ENCODE measurements at places on chromosomes 3 and 15.
A peak's percentile ranks its signal among the peaks of the same experiment; 100 is the strongest.

DNA sequence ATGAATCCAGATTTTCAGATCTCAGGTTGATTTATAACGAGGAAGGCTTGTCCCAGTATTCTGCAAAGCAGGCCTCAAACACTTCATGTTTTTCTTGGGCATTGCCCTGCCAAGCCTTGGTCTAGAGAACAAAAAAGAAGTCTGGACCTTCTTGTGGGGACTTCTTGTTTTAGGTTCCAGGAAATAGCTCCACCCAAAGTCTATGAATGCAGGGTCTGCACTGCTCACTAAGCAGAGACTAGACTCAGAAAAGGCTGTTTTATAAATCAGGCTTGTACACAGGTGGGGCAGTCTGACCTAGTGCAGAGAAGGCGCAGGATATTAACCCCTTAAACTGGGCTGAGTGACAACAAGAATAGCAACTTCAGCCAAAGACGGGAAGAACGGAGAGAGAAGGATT, 44.3 kb downstream of the GLB1 start:
- DNase-seq, result no peak

DNA sequence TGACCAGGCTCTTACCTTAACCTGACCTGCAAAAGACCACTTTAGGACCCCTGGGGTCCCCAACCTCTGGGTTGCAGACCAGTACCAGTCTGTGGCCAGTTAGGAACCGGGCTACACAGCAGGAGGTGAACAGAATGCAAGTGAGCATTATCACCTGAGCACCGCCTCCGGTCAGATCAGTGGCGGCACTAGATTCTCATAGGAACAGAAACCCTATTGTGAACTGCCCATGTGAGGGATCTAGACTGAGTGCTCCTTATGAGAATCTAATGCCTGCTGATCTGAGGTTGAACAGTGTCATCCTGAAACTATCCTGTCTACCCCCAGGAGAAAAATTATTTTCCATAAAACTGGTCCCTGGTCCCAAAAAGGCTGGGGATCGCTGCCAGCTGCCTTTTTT, 20.3 kb downstream of the CHP1 start:
- no peak for DNase-seq

GRCh38 chr15:67089217-67090193, 24.1 kb downstream of the SMAD3 start:
- DNase-seq, result peak; percentile 81

GRCh38 chr3:97265237-97266005, 451.0 kb downstream of the EPHA6 start:
- DNase-seq, result no peak

GRCh38 chr15:71801935-71802655, 8.3 kb upstream of the NR2E3 start:
- no peak for DNase-seq

DNA sequence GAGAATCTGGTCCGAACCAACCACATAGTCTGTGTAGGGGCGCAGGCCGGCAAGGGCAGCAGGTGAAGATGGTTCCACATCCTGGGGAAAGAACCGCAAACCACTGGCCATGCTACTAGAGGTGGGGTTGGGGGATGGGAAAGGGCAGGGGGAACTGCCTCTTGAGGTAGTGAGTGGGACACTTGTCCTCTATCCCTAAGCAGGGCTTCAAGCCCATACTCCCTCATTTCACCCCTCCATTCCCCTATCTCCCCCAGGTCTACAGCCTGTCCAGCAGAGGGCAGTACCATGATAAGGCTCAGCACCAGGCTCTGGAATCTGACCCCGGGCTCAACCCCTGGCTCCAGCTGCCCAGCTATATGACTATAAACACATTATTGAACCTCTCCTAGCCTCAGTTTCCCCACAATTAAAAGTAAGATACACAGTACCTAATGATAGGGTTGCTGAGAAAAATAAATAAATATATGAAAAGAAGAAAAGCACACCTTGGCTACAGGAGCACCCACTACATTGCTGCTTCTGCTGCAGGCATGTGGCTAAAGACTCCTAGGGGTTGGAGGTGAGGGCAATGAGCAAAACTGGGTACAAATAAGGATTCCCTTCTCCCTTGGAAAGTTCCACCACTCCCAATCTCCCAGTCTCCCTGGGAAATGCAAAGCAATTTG, 6.3 kb downstream of the GORASP1 start:
- DNase-seq, result peak; percentile 46

- DNase-seq, result no peak
Observed at GRCh38 chr3:155075200-155075599, 4.9 kb upstream of the MME start.

DNA sequence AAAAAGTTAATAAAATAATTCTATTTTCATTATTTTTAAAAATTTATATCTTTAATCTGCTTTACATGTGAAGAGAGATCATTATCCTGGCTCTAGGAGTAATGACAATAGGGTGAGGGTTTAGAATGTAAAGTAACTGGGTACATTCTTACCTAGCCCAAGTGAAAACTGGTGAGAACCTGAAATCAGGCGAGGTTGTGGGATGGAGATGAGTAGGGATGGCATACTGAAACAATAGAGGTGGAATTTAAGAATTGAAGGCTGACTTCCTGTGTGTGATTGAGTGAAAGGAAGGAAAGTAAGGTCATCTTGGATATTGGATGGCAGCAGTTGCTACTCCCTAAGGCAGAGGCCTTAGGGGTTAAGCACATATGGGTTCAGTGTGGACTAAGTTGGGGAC, 82.7 kb downstream of the MYRIP start:
- DNase-seq, result no peak

- no peak for DNase-seq
Observed at GRCh38 chr3:13210221-13210975, 137.2 kb upstream of the IQSEC1 start.

DNA sequence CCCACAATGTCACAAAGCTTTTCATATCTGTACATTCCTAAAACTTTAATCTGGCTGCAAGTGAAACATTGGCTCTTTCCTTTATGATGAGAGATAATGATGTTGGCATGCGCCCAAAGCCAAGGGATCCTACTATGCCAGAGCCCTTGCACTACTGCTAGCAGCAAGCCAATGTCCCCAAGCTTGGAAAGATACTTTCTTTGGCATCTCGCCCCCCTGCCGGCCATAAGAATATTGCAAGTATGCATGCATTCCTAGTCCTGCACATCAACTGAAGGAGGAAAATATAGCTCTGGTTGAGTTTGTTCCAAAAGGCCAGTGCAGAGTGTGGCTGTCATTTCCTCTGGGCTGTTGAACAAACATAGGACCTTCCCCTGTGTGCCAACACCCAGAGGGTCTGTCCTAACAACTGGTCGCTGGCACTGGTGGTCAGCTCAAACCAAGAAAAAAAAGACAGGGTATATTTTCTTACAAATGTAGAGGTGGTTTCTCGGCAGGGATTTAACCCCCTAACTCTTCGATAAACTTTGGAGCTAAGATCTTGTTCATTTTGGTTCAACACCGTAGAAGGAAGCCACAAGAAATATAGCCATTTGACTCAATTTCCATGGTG, 120.9 kb upstream of the ZBED2 start:
- DNase-seq, result peak; percentile 70

GRCh38 chr3:190481779-190482178, 32.1 kb upstream of the TMEM207 start:
- no peak for DNase-seq

DNA sequence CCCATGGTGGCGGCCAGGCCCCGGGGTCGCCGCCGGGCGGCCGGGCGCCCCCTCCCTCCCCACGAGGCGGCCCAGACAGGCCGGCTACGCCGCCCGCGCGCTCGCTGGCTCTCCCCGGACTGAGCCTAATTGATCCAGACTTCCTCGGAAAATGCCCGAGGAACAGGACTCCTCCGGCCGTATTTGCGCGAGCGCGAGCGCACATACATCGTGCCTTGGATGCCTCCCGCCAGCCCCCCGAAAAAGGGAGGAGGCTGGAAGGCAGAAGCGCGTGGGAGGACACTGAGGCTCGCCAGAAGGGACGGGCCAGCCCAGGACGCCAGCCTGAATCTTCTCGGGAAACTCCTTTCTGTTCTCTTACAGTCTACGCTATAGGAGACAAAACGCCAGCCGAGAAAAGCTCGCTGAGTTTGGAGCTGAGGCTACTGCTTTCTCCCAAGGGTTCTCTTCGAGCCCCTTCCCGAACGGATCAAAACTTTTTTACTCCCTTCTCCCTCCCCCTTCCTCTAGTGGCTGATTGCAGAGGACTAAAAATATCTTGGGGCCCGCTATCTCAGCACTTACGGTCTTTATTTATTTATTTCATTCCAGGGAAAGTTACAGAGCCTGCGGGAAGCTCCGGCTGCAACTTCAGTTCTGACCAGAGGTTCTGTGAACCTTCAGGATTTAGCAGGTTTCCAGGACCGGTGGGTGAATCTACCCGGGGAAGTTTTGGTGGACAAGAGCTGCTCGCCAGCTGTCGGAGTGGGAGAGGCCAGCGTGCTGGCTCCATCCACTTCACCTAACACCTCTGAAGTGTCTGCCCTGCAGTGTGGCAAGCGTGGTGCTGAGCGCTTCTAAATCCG, at the start of gene PDZRN3:
TSS of gene PDZRN3 (minus strand) at position 121 of the 845 bp plus-strand sequence.
- DNase-seq, result peak; percentile 86

DNA sequence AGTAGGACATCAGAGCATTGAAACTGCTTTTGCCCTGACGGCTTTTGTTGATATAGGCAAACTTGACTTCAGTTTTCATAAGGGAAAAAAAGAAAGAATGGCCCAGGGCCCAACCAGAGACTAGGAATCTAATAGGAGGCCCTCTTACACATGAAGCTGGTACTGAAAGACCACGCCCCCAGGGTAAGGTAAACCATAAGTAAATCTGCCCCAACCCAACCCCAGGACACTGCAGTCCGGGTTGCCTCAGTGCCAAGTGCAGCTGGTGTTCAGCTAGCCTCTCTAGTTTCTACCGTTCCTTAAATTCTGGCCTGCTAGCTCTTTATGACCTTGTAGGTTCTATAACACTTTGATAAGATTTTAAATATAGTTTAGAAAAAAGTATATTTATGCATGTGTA, 136.7 kb downstream of the AQP9 start:
- no peak for DNase-seq

- no peak for DNase-seq
Observed at GRCh38 chr3:120013481-120013880, 80.8 kb downstream of the GSK3B start.

DNA sequence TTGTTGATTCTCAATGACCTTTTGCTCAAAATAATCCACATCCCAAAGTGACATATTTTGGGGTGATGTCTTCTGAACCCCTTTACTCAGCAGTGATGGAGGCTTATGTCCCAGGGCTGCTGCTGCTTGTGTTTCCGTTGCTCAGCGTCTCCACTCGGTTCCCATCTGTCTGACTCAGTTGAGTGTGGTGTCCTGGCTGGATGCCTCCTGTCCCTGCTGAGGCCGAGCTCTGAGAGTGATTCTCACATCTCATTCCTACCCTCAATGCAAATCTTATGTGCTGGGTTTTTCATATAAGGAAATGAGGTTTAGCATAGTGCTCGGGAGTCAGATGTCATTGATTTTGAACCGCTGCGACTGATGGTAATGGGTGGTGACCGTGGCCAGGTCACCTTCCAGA, 247.4 kb downstream of the GABRG3 start:
- DNase-seq, result no peak

DNA sequence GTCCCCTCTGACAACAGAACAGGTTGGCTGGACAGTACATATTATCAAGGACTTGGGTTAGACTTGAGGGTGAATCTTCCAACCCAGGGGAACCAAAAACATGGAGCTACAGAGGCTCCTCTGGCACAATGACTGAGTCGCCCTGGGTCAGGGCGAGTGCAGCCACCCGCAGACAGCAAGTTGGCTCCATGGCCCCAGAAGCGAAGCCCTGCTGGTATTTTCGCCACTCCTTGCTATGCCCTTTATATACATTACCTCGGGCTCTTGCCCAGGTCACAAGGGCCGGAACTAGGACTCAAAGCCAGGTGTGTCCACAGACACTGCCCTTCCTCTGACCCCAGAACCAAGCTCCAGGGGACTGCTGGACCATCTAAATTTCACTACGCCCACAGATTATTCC, 64.6 kb downstream of the ADCY5 start:
- no peak for DNase-seq

DNA sequence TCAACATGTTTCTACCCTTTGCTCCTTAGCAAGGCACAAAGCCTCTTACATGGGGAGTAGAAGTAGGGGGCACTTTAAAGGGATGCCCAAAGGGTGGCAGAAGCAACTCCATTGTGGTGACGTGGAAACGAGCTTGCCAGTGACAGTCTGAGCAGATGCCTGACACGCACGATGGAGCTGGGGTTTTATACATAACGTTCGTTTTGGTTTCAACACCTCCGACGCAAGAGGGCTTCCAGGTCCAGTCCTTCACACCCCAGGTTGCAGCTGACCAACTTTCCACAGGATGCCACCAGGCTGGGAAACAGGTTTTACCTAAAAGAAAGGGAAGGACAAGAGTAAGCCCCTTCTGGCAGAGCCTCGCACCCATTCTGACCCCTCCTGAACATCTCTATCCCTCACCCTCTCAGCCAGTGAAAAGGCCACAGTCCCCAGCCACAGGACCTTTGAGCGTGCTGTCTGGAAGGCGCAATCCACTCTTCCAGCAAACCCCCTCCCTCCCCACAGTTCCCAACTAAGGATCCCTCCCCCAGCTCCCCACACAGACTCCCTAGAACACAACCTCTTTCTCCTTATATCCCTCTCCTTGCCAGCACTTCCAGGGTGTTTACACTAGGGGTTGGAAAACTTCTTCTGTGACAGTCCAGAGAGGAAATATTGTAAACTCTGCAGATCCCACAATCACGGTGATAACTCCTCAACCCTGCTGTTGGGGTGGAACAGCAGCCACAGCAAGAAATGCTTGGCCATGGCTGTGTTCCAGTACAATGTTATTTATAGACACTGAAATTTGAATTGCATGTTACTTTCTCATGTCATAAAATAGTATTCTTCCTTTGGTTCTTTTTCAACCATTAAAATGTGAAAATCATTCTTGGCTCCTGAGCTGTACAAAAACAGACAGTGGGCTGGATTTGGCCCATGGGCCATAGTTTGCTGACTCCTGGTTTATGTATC, 36.2 kb downstream of the FAM174B start:
- no peak for DNase-seq

DNA sequence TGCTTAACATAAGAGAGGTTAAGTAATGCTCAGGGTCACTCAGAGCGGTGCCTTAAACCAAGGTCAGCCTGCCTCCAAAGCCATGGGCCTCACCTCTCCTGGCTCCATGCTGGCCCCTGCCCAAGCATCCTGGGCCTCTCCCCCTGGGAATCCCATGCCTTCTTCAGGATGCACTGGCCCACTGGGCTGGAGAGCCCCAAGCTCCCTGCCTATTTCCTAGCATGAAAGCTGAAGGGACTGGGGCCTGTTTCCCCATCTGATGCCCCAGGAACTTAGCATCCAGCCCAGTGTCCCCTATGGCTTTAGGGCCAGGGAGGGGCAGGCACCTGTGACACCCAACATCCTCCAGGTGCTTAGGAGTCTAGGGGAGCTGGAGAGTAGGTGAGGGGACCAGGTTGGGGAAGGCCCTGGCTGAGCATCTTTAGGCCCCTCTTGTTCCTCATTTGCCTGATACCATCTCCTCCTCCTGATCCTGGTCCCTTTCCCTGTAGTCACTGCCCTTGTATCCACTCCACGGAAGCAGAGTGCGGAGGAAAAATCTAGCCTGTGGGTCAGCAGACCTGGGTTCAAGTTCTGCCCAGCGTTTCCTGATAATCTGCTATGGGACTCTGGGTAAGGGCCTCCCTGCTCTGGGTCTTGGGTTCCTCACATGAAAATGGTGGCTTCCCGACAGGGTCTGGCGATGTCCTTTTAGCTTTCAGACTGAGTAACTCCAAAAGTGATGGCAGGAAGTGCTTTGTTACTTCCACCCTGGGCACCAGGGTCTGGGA, 28.6 kb downstream of the EHD4 start:
- no peak for DNase-seq

- peak; percentile 26 for DNase-seq
Observed at GRCh38 chr3:193665370-193665989, 72.5 kb downstream of the OPA1 start.

GRCh38 chr3:2266606-2267005, 167.9 kb downstream of the CNTN4 start:
- DNase-seq, result no peak

Measured in EL (cell line).